GM23338 (cell line): ENCODE measurements at places on chromosomes 3 and 15.

GRCh38 chr3:193780397-193780796, 187.4 kb downstream of the OPA1 start:
- DNase-seq: no peak

DNA sequence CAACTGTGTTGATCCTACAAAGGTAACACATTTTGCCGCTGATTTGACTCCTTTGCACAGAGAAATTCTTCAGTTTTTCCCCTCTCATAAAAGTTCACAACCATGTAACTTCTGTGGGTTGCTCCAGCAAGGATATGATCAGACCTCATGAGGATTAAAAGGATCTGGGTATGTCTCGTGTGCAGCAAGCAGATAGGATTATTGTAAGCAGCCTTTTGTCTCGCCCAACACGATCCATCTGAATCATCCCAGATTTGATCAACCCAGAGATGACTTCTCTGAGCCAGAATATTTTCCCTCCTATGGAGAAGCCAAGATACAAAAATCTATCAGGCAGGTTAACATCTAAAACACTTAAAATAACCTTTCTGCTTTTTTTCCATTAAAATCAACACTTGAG, 12.8 kb upstream of the BNIP2 start:
- DNase-seq: no peak

GRCh38 chr3:109825971-109826810, 488.8 kb upstream of the DPPA4 start:
- no peak for DNase-seq

DNA sequence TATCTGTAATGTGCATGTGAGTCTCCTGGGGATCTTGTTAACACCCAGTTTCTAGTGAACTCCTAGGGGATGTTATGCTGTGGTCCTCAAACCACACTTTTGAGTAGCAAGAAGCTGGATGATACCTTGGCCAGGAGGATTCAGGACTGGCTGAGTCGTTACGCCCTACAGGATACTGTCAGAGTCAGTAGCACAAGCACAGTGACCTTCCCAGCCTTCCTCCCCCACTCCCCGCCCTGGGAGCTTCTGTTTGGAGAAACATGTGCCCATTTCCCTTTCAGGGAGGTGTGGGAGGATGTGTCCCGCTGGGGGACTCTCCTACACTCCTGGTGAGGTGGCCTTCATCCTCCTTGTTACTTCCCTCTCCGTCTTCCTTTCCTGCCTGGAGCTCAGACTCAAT, 76.4 kb upstream of the TRPM1 start:
- no peak for DNase-seq

- peak; percentile 45 for DNase-seq
Observed at GRCh38 chr3:190101320-190102011, 19.2 kb downstream of the P3H2 start.

GRCh38 chr3:115922681-115923347, 299.5 kb downstream of the GAP43 start:
- peak; percentile 81 for DNase-seq

DNA sequence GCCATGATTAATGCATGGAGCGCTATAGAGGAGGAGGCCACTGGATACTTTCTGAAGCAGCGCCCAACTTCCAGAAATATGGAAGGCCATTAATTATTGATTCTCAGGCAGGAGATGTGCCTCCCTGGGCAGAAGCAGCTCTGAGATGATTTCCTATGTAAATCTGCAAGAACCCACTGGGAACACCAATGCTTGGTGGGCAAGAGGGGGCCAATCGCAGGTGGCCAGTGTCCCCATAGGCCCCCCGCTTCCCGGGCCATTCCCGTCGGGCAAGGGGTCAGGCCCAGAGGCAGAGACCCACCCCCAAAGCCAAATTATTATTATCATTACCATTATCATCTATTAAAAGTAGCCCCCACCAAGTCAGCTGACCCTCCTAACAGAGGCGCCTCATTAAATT, 288.0 kb upstream of the TLE3 start:
- no peak for DNase-seq

DNA sequence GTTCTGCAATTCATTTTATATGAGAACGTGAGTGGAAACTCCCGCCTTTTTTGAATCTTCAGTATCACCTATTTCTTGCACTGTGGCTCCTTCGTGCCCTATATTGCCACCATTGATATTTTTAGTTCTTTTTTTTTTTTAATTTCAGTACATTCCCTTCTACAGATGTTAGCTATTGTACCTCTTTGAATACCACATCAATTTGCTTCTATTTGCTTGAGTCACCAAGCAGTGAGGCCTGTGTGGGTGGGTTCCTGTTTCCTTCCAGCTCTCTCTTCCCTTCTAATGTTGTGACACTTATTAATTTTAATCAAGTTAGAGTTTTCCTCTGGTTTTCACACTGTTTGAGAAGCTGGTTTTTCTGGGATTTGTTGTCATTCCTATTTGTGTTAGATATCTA, 8.7 kb downstream of the HACD2 start:
- DNase-seq: no peak

GRCh38 chr15:39583596-39584265, 2.9 kb downstream of the THBS1 start:
- DNase-seq: peak; percentile 68

GRCh38 chr3:28406241-28406640, 57.6 kb upstream of the AZI2 start:
- DNase-seq: no peak

DNA sequence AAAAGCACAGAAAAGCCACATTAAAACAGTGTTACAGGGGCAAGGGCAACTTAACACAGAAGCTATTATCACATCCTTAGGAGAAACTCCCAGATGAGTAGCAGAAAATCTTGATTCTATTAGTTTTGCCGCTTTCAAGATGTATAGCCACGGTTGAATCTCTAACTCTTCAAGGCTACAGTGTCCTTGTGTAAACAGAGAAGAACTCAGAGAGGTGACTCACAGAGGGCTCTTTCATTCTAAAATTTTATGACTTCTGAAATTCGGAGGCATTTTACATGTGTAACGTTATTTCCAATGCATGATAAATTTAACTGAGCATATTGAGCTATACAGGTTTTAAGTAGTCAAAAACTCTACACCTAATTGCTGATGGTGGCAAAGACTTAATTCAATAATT, 846.6 kb downstream of the GBE1 start:
- no peak for DNase-seq

- DNase-seq: no peak
Observed at GRCh38 chr3:191473661-191474198, 12.8 kb downstream of the PYDC2 start.

- DNase-seq: no peak
Observed at GRCh38 chr3:141076036-141076773, 25.1 kb downstream of the SPSB4 start.

DNA sequence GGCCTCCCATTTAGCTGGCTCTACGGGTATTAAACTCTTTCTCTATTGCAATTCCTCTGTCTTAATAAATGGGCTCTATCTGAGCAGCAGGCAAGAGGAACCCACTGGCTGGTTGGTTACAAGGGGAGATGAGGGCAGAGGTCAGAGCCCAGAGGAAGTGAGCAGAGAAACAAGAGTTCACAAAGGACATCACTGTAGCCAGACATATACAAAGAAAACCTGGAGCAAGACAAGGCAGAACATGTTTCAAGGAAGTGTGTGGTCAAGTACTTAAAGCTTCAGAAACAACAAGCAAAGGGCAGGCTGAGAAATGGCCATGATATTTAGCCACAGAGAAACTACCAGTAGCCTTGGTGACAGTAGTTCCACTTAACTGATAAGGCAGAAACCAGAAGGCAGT, 24.3 kb downstream of the SUSD5 start:
- no peak for DNase-seq

- DNase-seq: no peak
Observed at GRCh38 chr3:43950775-43951174, 260.0 kb downstream of the ABHD5 start.

DNA sequence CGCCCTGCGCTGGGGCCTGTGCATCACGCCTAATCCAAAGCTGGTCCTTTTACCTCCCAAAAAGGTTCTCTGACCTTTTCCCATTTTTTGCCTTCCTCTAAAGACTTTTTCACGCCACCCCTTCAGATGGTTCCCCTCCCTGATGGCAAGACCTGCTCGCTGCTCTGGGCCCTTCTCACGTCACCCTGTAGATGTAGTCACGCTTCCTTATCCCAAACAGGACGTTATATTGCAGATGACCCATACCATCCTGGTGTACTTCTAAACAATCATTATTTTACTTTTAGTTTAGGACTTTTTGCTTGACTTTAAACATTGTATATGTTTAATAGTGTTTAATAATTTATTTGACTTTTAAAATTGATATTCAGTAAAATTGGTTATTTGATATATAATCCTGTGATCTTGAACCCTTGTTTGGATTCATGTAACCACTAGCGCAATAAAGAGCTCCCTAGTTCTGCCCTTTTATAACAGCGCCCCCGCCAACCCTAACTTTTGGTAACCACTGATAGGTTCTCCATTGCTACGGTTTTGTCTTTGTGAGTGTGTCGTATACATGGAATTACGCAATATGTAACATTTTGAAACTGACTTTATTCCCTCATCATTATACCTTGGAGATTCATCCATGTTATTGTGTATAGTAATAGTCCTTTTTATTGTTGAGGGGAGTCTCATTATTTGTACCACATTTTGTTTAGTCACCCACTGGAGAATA, 159.0 kb upstream of the CHRNA7 start:
- peak; percentile 17 for DNase-seq

DNA sequence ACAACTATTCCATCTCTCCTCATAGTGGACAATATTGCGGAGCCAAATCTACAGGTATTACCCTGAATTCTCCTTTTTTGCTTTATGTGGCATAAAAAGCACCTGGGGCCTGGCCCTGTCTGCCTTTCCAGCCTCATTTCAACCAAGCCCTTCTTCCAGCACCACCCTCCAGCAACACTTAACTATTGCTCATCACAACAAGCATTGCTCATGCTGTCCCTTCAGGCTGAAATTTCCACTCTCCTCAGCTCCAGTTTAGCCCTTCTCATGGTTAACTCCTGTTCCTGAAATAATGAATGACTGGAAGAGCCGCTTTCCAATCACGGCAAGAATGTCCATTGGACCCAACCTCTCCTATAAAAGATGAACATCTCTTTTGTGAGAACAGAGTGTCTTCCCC, 107.4 kb downstream of the P2RY1 start:
- DNase-seq: no peak

GRCh38 chr15:27843146-27843545, 256.0 kb downstream of the OCA2 start:
- DNase-seq: no peak

GRCh38 chr3:192367616-192368015, 359.7 kb downstream of the FGF12 start:
- DNase-seq: no peak

GRCh38 chr15:81286621-81287121, 37.3 kb downstream of the STARD5 start:
- no peak for DNase-seq

DNA sequence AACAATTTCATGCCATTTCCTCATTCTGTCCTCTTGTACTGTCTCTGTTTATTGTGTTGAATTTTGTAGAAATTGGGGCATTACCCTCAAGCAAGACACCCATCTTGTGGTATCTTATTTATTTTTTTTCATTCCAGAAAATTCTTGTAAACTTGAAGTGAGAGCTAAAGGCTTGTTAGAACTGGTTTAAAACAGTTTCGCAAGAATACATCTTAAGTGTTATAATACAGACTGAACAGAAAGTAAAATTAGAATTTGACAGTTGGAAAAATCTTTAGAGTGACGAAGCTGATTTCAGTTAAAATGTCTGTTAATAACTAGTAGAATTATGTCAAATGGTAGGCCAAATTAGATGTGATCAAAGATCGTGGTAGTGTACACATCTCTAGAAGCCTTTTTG, 26.9 kb downstream of the RNF13 start:
- no peak for DNase-seq

DNA sequence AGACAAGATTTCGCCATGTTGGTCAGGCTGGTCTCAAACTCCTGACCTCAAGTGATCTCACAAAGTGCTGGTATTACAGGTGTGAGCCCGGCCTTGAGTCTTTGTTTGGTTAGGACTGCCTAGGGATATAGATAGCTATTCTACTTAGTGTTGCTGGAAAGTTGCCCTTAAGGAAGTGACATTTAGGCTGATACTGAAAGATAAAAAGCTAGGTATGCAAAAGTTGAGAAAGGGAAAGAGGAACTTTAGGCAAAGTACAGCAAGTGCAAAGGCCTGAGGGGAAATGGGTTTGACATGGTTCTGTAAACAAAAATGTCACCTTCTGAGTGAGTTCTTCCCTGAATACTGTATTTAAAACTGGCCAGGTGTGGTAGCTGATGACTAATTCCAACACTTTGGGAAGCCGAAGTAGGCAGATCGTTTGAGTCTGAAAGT, 111.5 kb downstream of the ZNF609 start:
- no peak for DNase-seq

- no peak for DNase-seq
Observed at GRCh38 chr15:91461377-91461776, 361.3 kb downstream of the SV2B start.

DNA sequence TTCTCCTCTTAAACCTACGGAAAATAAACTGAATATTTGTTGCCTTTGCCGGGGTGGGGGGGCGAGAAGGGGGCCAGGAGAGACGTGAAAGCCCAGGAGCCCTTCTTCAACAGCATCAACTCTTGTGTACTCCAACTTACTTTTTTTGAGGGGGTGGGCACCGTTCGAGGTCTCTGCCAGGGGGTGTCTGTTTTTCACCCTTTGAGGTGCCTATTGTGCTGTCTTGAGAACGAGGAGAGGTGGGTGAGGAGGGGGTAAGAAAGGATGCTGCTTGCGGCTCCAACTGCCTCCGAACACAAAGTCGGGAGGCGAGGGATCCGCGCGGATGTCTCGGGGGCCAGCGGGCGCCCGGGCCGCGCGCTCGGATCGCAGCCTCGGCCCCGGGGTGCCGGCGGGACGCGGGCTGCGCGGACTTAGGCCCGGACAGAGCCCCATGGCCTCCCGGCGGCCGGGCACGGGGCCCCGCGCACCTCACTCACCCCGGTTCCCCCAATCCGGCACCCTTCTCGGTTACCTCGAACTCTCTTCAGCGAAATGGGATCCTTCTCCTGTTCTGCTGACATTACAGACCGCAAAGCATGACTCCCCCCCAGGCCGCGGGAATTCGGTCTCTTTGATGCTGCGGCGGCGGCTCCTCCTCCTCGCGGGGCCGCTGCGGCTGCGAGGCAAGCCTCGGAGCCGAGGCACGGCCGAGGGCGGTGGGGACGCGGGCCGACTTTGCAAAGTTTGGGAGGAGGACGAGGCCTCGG, 650 bp downstream of the PYGO1 start:
- DNase-seq: peak; percentile 67

DNA sequence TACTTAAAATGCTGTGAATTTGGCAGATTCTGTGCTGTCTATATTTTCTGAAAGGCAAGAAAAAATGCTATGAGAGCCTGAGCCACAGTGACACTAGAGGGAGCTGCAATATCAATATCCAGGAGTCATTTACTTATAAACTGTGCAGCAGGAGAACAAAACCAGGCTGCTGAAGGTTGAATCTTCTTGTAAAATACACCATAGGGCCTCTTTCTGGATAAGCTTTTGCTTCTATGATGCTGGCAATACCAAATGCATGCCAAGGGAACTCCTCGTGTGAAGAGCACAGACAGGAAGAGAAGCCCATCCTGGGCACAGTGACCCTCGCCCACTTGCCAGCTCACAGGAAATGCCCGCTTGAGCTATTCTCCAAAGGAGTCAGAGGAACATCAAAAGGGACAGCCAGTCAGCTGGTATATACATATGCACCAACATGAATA, 48.0 kb upstream of the TSPAN3 start:
- DNase-seq: peak; percentile 69
